ENCODE measurements at places on chromosomes 6 and 20.
A peak's percentile ranks its signal among the peaks of the same experiment; 100 is the strongest.

GRCh38 chr20:43975096-43975768, 60.6 kb downstream of the TOX2 start:
- DNase-seq, result peak; percentile 88

GRCh38 chr20:36086767-36087166, 67.8 kb upstream of the EPB41L1 start:
- peak; percentile 58 for DNase-seq

- DNase-seq, result no peak
Measured at GRCh38 chr20:33875055-33875454, 63.9 kb downstream of the CHMP4B start.

DNA sequence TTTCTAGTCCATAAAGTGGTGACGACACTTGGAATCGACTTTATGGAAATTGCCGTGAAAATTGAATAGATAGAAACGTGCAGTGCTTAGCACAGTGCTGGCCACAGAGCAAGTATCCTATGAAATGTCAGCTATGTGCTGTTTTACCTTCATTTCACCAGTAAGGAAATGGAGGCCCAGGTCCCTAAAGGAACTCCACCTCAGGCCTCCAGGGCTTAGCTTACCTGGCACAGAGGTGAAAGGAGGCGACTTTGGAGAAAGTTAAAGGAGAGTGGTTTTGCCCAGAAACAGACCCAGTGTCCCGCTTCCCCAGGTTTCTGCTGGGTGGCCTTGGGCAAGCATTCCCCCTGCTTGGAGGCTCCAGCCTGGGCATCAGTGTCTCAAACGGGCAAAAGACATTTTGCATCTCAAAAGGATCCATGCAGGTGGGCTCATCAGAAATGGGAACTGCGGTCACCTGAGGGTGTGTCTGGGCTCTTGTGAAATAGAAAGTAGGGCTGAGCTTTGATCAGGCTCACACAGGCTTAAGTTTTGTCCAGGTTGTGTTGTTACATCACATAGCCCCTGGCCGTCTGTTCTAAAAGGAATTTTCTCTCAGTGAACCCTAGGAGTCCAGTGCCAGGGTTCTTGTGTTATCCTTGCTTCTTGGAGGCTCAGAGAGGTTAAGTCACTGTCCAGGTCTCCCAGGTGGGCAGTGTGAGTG, 6.8 kb upstream of the TULP1 start:
- no peak for DNase-seq

GRCh38 chr6:12119085-12119588, 107.0 kb downstream of the HIVEP1 start:
- DNase-seq, result no peak

Data from M059J (cell line).